NCI-H1694 (cell line): ENCODE measurements at places on chromosomes 16 and 17.
A peak's percentile ranks its signal among the peaks of the same experiment; 100 is the strongest.

GRCh38 chr17:79826204-79826680 is 13.0 kb downstream of the CBX4 start:
- no peak for DNase-seq

DNA sequence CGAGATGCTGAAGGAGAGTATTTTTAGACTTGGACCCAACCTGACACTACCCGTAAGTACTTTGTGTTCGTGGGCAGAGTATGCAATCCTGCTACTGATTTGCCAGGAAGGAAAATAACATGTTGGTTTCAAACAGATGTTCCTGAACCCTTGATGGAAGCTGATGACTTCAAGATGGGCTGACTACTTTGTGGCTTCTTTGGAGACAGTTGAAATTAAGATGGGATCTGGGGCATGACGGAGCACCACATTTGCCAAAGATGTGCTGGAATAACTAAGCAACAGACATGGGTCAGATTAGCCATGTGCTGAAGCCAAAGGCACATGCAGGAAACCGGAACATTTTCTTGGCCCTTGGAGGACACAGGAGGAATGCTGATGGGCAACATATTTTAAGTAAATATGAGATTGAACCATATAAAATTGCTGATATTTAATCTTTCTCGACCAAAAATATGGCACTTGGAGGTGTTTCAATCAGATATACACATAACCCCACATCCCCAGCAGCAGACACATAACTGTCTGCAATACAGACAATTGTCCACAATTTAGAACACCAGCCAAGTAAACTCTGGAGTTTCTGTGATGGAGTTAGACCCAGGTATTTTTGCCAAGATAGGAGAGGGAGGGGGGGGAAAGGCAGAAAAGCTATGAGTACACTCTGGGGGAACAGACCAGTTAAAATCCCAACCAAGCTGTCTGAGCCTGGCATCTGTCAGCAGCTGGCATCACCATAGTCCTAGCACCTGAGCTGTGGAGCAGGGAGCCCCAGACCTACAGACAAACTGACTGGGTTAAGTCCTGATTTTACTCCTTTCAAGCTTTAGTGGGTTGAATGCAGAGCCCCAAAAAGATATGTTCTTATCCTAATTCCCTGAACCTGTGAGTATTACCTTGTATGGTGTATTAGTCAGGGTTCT is 329.4 kb upstream of the CDH5 start:
- no peak for DNase-seq

- no peak for DNase-seq
Observed at GRCh38 chr16:12027558-12028287, 51.2 kb downstream of the SNX29 start.

DNA sequence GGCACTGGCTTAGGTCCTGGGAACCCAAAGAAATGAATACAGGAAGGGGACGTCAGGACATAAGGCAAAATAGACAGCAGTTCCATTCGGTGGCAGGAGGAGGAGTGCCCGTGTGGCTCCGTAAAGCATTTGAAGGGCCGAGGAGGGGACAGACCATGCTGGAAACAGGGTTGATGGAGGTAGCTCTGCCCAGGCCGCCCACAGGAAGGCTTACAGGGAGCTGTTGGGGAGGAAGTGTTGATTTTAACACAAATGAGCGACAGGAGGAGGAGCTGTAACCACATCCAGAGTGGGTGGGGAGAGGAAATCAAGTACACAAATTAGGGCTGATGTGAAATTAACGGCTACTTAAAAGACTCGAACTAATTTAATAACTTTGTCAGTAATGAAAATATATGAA is 54.6 kb downstream of the RBFOX3 start:
- no peak for DNase-seq

- no peak for DNase-seq
Observed at GRCh38 chr17:72387487-72387886, 266.7 kb downstream of the SOX9 start.

GRCh38 chr16:86291491-86291890 is 218.8 kb upstream of the FOXF1 start:
- no peak for DNase-seq

GRCh38 chr17:68468788-68469187 is 11.5 kb upstream of the WIPI1 start:
- no peak for DNase-seq

DNA sequence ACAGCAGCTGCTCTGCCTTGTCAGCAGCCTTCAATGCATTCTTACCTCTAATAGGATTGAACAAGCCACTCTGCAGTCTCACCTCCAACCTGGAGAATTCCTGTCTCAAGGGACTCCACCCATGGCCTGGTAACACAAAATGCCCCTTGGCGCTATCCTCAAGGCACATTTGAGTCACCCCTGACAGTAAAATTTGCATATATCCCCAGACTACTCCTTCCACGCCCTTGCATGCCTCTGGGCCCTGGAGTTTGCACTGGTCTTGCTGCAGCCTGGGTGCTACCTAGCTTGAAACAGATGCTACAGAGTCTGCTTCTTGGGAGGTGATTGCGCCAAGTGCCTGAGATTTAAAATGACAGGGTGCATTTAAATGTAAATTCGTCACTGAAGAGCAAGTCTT is 391.4 kb upstream of the MAF start:
- DNase-seq, result no peak

- DNase-seq, result no peak
Observed at GRCh38 chr16:68756239-68756915, 19.3 kb downstream of the CDH1 start.

DNA sequence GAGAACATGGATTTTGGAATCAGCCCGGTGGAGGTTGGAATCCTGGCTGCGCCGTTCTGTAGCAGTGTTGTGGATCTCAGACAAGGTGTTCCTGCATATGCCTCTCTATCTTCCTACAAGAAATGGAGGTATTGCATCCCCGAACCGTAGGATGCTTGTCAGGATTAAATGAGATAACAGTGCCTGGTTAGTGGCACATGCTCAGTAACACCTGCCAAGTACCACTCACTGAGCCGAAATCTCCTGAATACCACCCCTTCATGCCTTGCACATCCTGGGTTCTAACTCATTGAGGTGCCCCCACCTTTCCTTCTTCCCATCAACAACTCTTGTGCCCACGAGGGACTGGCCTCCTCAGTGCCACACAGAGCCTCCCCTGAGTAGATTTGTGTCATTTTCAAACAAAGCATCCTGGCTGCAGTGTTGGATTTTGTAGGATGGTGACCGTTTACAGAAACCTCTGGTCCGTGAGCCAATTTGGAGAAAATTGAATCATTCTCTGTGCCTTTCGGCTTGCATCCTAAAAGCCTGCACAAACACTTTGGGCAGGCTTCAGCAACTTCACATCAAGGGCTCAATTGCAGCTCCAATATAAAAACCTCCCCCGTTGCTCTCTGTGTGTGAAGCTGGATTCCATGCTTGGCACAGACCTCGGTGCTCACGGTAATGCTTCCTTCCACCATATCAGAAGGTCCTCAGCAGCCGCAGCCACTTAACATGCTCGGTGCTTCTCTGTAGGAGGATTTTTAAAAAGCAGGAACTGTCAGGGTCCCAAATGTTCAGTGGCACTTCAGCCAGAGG is 84.2 kb downstream of the WWOX start:
- peak; percentile 10 for DNase-seq
